ENCODE measurements at places on chromosomes 1 and 21.

DNA sequence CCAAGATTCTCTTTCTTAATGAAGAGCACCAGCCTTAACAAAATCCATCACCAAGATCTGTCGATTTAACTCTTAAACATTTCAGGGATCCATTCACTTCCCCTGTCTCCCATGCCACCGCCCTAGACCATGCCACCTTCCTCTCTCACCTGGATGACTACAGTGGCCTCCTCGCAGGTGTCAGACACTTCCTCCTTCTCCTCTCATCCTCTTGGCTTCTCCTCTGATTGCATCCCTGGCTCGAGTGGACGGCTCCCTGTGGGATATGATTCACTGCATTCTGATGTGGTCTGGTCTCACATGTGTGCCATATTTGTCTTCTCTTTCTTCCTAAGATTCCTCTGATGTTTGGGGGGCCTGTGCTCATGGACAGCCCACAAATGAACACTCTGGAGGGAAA, 66.4 kb upstream of the KLHDC7A start:
- DNase-seq, result no peak

DNA sequence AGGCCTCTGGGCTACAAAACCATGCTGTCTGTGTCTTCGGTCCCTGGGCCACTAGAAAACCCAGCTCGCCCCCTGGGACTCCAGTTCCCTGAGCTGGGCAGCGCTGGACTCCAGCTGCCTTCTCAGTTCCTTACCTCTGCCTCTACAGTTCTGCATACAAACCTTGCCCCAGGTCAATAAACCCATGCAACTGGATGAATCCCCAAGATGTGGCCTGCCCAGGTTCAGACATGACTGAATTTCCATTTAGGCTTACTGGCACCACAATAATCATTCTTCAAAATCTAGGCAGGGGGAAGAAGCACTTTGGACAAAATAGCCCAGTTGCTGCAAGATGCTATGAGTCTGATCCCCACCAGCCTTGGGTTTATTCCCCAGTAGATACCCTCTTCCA, 159.5 kb downstream of the RRAGC start:
- DNase-seq, result no peak

DNA sequence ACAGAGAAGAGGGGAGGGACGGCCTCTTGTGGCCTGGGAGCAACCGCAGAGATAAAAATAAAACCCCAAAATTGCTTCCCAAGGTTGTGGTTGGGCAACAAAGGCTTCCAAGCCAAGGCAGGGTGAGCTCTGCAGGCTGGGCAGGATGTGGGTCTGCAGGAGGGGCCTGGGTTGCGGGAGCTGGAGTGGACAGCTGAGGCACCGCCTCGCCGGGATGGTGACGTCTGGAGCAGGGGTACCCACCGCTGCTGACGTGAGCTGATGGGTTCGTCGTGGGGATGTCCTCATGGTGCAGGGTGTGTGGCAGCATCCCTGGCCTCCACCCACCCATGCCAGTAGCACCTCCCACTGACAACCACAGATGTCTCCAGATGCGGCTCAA, 3.7 kb downstream of the AURKAIP1 start:
- peak; percentile 88 for DNase-seq

DNA sequence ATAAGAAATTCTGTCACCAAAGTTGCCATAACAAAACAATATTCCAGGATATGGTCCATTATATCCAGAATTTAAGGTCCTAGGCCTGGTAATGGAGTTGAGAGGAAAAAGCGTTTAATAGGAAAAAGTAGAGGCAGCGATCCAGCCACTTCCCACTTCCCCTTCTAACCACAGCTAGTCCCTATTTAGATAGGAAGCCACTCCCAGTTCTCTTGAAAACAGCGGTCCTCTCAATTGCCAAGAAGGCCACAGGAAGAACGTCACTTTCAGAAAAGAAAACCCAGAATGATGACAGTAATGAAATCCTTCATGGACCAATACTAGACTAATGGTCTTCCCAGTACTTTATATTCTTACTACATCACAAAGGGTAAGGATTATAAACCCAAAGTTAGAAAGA, 38.6 kb downstream of the ABL2 start:
- DNase-seq, result no peak

GRCh38 chr1:94722181-94722580, 98.0 kb upstream of the SLC44A3 start:
- no peak for DNase-seq

- no peak for DNase-seq
These were observed 204.7 kb downstream of the KAZN start for GRCh38 chr1:14803002-14803789.

GRCh38 chr1:215661033-215661432, 93.9 kb downstream of the KCTD3 start:
- no peak for DNase-seq

DNA sequence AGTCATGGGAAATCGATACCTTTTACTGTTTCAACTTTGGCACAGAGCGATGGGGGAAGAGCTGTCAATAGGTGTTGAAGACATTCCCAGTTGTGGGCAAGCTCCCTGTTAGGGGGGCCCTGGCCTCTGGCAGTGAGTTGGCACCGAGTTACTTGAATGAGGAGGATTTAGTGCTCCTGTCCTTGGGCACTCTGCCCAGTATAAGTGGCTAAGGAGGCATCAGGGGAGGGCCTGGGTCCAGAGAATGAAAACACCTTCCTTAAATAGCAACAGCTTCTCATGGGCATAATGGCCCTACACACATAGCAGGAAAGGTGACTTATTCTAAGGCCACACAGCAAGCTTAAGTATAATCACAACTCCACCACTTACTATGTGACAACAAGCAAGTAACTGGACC, 664.4 kb downstream of the PTPRU start:
- DNase-seq, result no peak
